ENCODE measurements at places on chromosomes 3 and 15. TPM values are rescaled to one million over a fixed set of nuclear protein-coding genes. Genes with fewer than 3 reads are reported as not detected.
A peak's percentile ranks its signal among the peaks of the same experiment; 100 is the strongest.

The WNT7A gene
- not detected for total RNA-seq

The MNS1 gene
- 0.19 TPM for total RNA-seq

The SLC24A5 gene
- not detected for total RNA-seq

- DNase-seq, result no peak
Measured at GRCh38 chr3:140842984-140843649, 98.5 kb upstream of the SLC25A36 start.

DNA sequence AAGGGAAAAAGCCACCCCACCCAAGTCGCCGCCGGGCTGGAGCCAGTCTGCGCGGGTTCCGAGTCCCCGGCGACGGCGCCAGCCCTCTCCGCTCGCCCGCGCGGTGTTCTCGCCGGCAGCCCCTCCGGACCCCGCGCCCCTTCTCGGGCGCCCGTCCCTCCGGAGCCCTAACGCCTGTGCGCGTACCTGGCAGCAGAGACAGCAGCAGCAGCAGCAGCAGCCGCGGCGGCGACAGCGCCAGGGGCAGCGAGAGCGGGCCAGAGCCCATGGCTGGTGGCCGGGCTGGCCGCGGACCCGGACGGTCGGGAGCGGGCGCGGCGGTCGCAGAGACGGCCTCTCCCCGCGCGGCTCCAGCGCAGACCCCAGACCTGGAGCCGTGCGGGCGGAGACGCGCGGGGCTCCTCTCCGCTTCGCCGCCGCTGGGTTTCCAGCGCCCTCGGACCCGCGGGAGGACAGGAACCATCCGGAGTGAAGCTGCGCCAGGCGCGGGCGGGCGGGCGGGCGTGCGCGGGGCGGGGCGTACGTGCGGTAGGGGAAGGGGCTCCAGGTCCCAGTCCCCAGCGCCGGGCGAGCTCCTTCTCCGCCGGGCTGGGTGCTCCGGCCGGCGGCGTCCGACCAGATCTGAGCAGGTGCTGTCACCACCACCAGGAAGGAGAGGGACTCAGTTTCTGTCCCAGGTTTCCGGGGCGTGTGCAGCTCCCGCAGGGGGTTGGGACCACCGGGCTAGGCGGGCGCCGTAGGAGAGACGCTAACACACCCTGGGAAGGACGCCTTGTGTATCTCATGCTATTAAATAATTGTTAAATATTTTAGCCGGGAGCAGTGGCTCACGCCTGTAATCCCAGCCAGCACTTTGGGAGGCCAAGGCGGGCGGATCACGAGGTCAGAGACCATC lies at the start of gene CHRNA3:
CHRNA3 (minus strand) TSS at position 470 of the 895 bp plus-strand sequence; CDS start at position 268, 202 bp downstream.
- no peak for DNase-seq

The ALG1L2 gene
- not detected for total RNA-seq

DNA sequence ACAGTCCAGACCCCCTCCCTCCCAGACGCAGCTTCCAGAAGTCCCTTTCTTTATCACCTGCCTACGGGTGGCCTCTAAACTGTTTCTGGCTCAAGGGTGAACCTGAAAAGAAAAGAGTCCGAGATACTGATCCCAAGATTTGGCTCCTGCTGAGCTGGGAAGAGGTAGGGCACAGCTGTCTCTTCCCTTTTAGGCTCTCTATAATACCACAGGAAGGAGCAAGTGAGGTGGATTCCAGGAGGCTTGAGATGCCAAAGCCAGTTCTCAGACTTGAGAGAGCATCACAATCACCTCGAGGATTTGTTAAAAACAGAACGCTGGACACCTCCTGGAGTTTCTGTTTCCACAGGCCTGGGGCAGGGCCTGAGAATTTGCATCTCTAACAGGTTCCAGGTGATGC lies 12.3 kb downstream of the ST8SIA2 start:
- no peak for DNase-seq

DNA sequence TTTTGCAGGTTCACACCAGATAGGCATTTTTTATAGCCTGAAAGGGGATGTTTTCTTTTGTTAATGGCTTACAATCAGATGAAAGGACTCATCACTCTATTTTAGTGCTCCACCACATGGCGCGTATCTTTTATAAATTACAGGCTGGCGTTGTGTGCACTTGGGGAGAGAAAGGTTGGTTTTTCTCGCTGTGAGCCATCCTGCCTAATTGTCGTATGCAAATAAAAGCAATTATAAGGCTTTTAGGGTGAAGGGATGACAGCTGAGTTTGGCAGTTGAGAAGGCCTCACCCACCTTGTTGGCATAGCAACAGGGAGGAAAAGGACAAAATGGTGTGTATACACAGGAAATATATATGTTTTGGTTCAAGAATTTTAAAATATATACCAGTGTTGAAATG lies 268.0 kb downstream of the NR2F2 start:
- no peak for DNase-seq

- peak; percentile 41 for DNase-seq
Measured at GRCh38 chr15:75597667-75598341, 18.7 kb upstream of the PTPN9 start.

The NKIRAS1 gene
- 3.6 TPM for total RNA-seq

DNA sequence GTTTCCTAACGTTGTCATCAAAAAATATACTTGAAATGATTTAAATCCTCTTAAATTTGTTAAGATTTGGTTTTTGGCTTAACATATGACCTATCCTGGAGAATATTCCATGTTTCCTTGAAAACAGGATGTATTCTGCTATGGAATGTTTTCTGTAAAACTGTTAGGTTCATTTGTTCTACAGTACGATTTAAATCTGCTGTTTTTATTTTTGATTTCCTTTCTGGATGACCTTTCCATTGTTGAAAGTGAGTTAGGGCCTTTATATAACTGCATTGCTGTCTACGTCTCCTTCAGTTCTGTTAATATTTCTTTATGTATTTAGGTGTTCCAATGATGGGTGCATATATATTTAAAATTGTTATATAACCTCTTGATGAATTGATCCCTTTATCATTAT lies 465.3 kb upstream of the ALCAM start:
- DNase-seq, result no peak

The RBPMS2 gene
- not detected for total RNA-seq
